ENCODE measurements at places on chromosomes 12 and 14.

DNA sequence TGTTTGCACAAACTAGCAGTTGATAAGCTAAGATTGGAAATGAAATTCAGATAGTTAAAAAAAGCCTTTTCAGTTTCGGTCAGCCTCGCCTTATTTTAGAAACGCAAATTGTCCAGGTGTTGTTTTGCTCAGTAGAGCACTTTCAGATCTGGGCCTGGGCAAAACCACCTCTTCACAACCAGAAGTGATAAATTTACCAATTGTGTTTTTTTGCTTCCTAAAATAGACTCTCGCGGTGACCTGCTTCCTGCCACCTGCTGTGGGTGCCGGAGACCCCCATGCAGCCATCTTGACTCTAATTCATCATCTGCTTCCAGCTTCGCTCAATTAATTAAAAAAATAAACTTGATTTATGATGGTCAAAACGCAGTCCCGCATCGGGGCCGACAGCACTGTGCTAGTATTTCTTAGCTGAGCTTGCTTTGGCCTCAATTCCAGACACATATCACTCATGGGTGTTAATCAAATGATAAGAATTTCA, 335.6 kb downstream of the TMEM121 start:
- no peak for DNase-seq

GRCh38 chr12:46470975-46471374, 98.4 kb upstream of the SLC38A2 start:
- DNase-seq = no peak

DNA sequence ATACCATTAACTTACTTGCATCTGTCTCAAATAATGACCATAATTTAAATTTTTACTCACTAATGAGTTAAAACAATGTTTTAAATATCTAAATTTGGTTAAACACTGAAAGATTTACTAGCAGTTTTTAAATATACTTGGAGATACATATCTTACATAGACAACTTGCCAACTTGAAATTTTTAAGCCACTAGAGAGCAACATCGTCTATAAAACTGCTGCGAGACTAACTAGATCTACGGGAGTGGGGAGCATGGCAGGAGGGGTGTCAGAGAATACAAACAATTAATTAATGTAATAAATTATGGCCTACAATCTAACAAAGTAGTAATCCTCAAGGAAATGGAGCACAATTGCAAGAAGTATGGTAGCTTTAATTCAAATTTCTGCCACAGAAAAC, 120.4 kb downstream of the LRRIQ1 start:
- DNase-seq = no peak

GRCh38 chr12:122646517-122647217, 56.5 kb downstream of the HCAR2 start:
- no peak for DNase-seq

DNA sequence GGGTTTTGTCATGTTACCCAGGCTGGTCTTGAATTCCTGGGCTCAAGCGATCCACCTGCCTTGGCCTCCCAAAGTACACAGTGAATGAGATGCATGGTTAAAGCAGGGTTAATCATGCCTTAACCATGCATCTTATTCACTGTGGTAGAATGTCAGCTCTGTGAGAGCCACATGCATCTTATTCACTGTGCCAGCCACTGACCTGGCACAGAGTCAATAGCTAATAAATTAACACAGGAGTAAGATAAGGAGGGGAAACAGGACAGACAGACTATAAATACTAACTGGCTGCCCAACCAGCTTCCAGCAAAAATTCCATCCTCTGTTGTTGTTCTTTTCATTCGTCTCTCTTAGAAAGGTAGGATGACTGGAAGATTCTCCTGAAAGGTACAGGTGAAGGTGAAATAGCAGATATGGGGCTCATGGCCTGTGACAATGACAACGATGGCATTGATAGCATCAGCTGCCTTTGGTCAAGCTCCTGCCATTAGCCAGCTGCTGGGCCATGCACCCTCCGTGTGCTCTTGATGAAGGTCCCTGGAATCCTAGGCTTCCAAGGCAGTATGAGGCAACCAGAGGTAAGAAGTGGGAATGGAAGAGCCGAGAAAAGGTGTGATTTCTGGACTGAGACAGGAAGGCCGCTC, 76.6 kb downstream of the ZNF664 start:
- DNase-seq = no peak

DNA sequence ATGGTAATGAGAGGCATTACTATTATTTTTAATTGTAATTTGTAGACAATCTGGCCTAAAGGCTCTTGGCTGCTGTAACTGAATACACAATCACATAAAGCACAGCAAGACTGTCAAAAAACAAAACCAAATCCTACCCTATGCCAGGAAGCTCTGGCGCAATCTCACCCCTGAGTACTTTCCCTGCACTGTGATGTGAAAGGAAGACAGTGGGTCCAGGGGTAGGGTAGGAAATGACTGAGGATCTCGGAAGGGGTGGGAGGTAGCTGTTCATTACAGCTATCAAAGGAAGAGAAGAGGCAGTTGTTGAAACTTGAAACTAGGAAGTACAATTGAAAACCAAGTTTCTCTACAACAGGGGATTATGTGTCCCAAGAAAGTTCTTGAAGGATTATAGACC, 202.8 kb downstream of the ANO2 start:
- no peak for DNase-seq

GRCh38 chr12:93060666-93061472, 131.8 kb upstream of the EEA1 start:
- no peak for DNase-seq

All from NCI-H345 (cell line).